Large intestine (tissue), 12 donors: ENCODE measurements at places on chromosomes 3 and 15. TPM values are rescaled to one million over a fixed set of nuclear protein-coding genes. Genes with fewer than 3 reads are reported as not detected.

- DNase-seq = no peak
- H3K36me3 ChIP-seq = no peaks in the 10 kb centered on the region
Measured at GRCh38 chr15:69562116-69562515, 109.5 kb downstream of the RPLP1 start.

GRCh38 chr3:178419071-178419470 is 117.2 kb upstream of the KCNMB2 start:
- H3K27ac ChIP-seq = no peak overlapping the region
- no peaks in the 10 kb centered on the region for H3K4me1 ChIP-seq
- no peaks in the 10 kb centered on the region for H3K36me3 ChIP-seq
- no peaks in the 10 kb centered on the region for H3K27me3 ChIP-seq

The LSAMP gene
- 7.6 TPM for polyA plus RNA-seq

The ULK4 gene
- polyA plus RNA-seq = 2.1 TPM

DNA sequence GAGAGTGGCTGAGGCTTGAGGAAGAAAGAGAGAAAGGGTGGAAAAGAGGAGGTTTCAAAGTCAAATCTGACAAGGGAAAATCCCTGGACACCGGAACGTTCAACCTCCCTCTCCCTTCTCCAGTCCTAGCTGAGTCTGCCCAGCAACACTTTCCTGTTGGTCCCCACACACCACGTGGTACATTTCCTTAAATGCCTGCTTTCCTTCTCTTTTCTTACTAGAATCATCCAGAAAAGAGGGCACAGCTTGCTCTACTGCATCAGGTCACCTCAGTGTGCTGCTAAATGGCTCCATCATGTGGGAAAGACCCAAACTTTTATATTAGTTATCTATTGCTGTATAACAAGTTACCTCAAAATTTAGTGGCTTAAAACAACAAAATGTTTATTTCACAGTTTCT is 181.2 kb downstream of the NECTIN3 start:
- H3K36me3 ChIP-seq = no peaks in the 10 kb centered on the region
- peak; percentile 1 for DNase-seq
- no peak overlapping the region for H3K27ac ChIP-seq
- H3K27me3 ChIP-seq = no peaks in the 10 kb centered on the region
- H3K4me3 ChIP-seq = no peak overlapping the region

GRCh38 chr3:30221619-30222018 is 384.8 kb upstream of the TGFBR2 start:
- H3K27me3 ChIP-seq = no peaks in the 10 kb centered on the region
- DNase-seq = no peak
- no peaks in the 10 kb centered on the region for H3K4me1 ChIP-seq
- H3K27ac ChIP-seq = no peak overlapping the region
- no peak overlapping the region for H3K4me3 ChIP-seq

The TLR9 gene
- 0.37 TPM for polyA plus RNA-seq

The PPP4R2 gene
- polyA plus RNA-seq = 69.6 TPM

DNA sequence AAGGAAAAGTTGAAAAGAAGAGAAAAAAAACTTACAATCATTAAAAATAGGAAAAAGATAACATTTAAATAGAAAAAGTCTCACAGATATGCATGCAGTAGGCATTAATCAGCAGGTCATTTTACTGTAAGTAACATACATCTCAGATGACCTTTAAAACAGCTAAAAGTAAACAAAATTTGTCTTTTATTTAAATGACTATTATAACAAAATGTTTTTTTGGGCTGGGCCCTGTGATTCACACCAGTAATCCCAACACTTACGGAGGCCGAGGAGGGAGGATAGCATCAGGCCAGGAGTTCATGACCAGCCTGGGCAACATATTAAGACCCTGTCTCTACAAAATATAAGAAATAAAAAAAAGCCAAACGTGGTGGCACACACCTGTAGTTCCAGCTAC is 14.7 kb downstream of the IQGAP1 start:
- DNase-seq = no peak
- H3K36me3 ChIP-seq = no peaks in the 10 kb centered on the region
- H3K27me3 ChIP-seq = no peaks in the 10 kb centered on the region
- H3K27ac ChIP-seq = no peak overlapping the region

The EOGT gene
- polyA plus RNA-seq = 12.2 TPM

DNA sequence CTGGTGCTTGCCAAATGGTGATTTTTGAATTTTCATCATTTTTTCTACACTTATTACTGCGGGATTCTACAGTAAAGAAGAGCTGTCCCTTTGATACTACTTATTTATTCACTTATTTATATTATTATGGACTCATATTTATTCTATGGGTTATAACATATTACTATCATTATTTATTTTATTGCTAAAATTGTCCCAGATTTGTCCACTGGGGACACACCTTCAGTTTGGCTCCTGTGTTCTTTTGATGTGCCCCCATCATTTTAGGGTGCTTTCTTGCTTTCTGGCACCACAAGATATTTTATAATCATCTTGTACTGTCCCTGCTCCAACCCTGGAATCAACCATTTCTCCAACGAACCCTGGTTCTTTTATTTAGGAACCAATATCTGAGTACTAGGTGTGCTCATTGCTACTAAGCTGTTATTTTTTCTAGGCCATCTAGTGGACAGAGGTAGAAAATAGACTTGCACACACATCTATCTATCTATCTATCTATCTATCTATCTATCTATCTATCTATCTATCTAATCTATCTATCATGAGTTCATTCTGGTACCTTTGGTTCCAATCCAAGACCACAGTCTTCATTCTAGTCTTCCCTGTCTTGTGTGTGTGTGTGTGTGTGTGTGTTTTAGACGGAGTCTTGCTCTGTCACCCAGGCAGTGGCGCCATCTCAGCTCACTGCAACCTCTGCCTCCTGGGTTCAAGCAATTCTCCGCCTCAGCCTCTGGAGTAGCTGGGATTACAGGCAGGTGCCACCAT is 16.0 kb downstream of the SLC22A14 start:
- no peak for DNase-seq
- H3K4me1 ChIP-seq = no peaks in the 10 kb centered on the region
- no peak overlapping the region for H3K27ac ChIP-seq

- H3K4me3 ChIP-seq = no peak overlapping the region
- no peaks in the 10 kb centered on the region for H3K4me1 ChIP-seq
- DNase-seq = no peak
- no peaks in the 10 kb centered on the region for H3K36me3 ChIP-seq
Measured at GRCh38 chr3:31405515-31405914, 127.2 kb upstream of the STT3B start.

The PAQR5 gene
- 3.4 TPM for polyA plus RNA-seq

The BFSP2 gene
- polyA plus RNA-seq = not detected

- DNase-seq = no peak
- H3K4me1 ChIP-seq = no peaks in the 10 kb centered on the region
- no peak overlapping the region for H3K4me3 ChIP-seq
- no peaks in the 10 kb centered on the region for H3K27me3 ChIP-seq
- H3K27ac ChIP-seq = no peak overlapping the region
Measured at GRCh38 chr3:177561769-177562392, 364.6 kb upstream of the TBL1XR1 start.

- H3K27me3 ChIP-seq = no peaks in the 10 kb centered on the region
- H3K27ac ChIP-seq = no peak overlapping the region
- no peaks in the 10 kb centered on the region for H3K4me1 ChIP-seq
Measured at GRCh38 chr3:49955636-49956035, 15.7 kb downstream of the RBM6 start.

DNA sequence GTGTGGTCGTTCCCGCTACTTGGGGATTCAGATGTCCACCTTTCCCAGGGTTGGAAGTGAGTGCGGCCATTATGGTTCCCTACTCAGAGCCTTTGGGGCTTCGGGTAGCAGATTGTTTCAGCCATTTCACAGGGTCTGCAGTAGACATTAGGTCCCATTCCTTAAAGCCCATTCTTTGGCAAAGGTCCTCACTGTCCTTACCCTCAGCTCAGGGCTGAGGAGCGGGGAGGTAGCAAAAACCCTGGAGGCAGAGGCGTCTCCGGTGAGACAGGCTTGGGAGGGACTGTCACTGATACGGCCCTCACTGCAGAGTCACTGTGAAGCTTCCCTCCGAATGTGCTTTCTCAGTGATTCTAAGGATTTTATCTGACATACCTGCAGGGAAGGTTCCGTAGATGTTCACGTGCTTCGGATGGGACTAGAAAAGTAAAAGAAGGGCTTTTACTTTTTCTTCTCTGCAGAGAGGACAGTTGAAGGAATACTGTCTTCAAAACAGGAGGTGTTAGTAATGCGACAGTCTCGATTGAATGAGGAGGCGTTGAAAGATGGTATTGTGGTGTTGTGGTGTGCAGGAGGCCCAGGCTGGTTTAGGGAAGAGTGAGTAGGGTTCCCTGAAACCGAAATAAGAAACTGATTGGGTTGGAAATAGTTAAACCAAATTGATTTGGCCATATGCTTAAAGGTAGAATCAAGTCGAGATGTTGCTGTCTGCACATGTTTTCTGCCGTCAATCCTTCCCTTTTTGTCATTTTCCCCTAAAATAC is 630 bp downstream of the ATP6V1A start:
- H3K27me3 ChIP-seq = no peaks in the 10 kb centered on the region
- peak overlapping the region; percentile 85 for H3K4me3 ChIP-seq
- peak overlapping the region; percentile 100 for H3K27ac ChIP-seq
- peak; percentile 14 for DNase-seq
- H3K36me3 ChIP-seq = no peaks in the 10 kb centered on the region

GRCh38 chr3:71662568-71662967 is 62.6 kb downstream of the EIF4E3 start:
- no peak overlapping the region for H3K27ac ChIP-seq
- H3K36me3 ChIP-seq = no peaks in the 10 kb centered on the region
- DNase-seq = no peak
- H3K4me3 ChIP-seq = no peak overlapping the region
- H3K27me3 ChIP-seq = no peaks in the 10 kb centered on the region
- H3K4me1 ChIP-seq = peaks cover 12% of the 10 kb centered on the region

The TP63 gene
- polyA plus RNA-seq = 0.07 TPM

The VPS8 gene
- 36.2 TPM for polyA plus RNA-seq

The CHRD gene
- polyA plus RNA-seq = 3.7 TPM

The CXCR6 gene
- 2.4 TPM for polyA plus RNA-seq

The B4GALT4 gene
- polyA plus RNA-seq = 54.5 TPM

GRCh38 chr3:115099986-115100571 is 47.0 kb downstream of the ZBTB20 start:
- DNase-seq = peak; percentile 38
- peak overlapping the region; percentile 79 for H3K27ac ChIP-seq
- peaks cover 8% of the 10 kb centered on the region for H3K4me1 ChIP-seq
- H3K36me3 ChIP-seq = no peaks in the 10 kb centered on the region
- peak overlapping the region; percentile 54 for H3K4me3 ChIP-seq

The TFRC gene
- 73.7 TPM for polyA plus RNA-seq

The GOLGA6L7 gene
- polyA plus RNA-seq = 0.18 TPM

GRCh38 chr3:157156837-157157635 is 2.9 kb downstream of the CCNL1 start:
- peak overlapping the region; percentile 81 for H3K4me3 ChIP-seq
- peaks cover 16% of the 10 kb centered on the region for H3K4me1 ChIP-seq
- H3K36me3 ChIP-seq = peaks cover 45% of the 10 kb centered on the region
- no peaks in the 10 kb centered on the region for H3K27me3 ChIP-seq
- DNase-seq = no peak
- peak overlapping the region; percentile 100 for H3K27ac ChIP-seq

DNA sequence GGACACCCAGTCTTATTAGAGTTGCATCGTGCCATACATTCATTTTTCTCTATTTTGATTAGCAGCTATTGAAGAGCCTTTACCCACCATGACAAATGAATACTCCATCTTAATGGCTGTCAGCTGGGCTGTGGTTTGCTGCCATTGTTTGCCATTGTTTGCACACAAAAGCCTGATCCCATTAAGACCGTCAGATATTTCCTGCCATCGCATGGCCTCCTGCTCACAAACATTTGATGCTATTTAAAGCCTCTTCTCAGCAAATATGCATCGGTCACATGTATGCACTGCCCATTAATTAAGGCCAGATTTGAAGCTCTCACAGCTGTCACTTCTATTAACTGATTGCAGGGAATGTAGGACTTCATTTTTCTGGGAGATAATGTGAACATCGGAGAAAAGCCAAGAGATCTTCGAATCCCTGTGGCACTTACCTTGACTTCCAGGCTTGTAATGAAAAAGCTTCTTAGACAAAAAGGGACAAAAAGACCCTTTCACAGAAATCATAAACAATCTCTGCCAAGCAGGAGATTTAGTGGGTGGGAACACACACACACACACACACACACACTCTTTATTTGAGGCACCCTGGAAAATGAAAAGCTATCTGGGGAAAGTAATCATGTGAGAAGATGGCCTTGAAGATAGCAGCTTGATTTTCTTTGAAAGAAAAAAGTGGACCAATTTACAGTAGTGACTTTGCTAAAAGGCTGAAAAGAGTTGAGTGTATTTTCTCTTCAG is 175.4 kb upstream of the NR2E3 start:
- no peaks in the 10 kb centered on the region for H3K36me3 ChIP-seq
- no peaks in the 10 kb centered on the region for H3K4me1 ChIP-seq
- H3K4me3 ChIP-seq = no peak overlapping the region
- no peaks in the 10 kb centered on the region for H3K27me3 ChIP-seq
- DNase-seq = no peak

The IMPDH2 gene
- 261 TPM for polyA plus RNA-seq

DNA sequence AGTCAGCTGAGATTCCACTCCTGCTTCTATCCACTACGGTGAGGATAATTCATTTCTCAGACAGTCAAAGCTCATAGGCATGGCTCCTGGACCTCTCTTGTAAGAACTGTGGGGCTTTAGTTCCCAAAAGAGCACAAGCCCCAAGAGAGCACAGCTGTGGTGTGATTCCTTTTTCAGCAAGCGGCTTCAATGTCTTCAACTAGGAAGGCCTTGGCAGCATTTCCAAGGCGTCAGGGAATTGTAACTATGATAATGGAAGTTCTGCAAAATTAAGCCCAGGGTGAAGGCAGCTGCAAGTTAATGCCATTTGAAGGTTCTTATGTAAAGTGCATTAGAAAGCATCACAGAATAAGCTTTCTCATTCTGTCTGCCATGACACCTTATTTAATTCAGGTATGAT is 657.1 kb downstream of the GRM7 start:
- no peaks in the 10 kb centered on the region for H3K4me1 ChIP-seq
- H3K27ac ChIP-seq = no peak overlapping the region
- no peaks in the 10 kb centered on the region for H3K36me3 ChIP-seq
- H3K27me3 ChIP-seq = no peaks in the 10 kb centered on the region

- no peaks in the 10 kb centered on the region for H3K4me1 ChIP-seq
- H3K36me3 ChIP-seq = no peaks in the 10 kb centered on the region
- peaks cover 2% of the 10 kb centered on the region for H3K27me3 ChIP-seq
- DNase-seq = no peak
- H3K4me3 ChIP-seq = no peak overlapping the region
- no peak overlapping the region for H3K27ac ChIP-seq
Measured at GRCh38 chr3:141108039-141108438, 56.9 kb downstream of the SPSB4 start.

The TM2D3 gene
- 49.5 TPM for polyA plus RNA-seq

The LRRC2 gene
- polyA plus RNA-seq = 0.72 TPM

GRCh38 chr15:95132774-95133173 is 901.4 kb downstream of the MCTP2 start:
- no peaks in the 10 kb centered on the region for H3K4me1 ChIP-seq
- no peaks in the 10 kb centered on the region for H3K27me3 ChIP-seq
- no peak for DNase-seq
- H3K4me3 ChIP-seq = no peak overlapping the region
- no peak overlapping the region for H3K27ac ChIP-seq
- H3K36me3 ChIP-seq = no peaks in the 10 kb centered on the region

The ATP10A gene
- polyA plus RNA-seq = 2.2 TPM

The SPSB4 gene
- 2.2 TPM for polyA plus RNA-seq

GRCh38 chr15:42528970-42529369 is 19.6 kb downstream of the LRRC57 start:
- H3K36me3 ChIP-seq = peaks cover 31% of the 10 kb centered on the region
- H3K4me1 ChIP-seq = no peaks in the 10 kb centered on the region
- DNase-seq = no peak
- H3K27me3 ChIP-seq = no peaks in the 10 kb centered on the region
- no peak overlapping the region for H3K4me3 ChIP-seq
